ENCODE measurements at places on chromosomes 12 and 14. TPM values are rescaled to one million over a fixed set of nuclear protein-coding genes. Genes with fewer than 3 reads are reported as not detected.

GRCh38 chr14:99654235-99654985 lies 9.5 kb downstream of the HHIPL1 start:
- H3K4me1 ChIP-seq: no peaks in the 10 kb centered on the region
- H3K27ac ChIP-seq: no peak overlapping the region
- DNase-seq: peak; percentile 79

DNA sequence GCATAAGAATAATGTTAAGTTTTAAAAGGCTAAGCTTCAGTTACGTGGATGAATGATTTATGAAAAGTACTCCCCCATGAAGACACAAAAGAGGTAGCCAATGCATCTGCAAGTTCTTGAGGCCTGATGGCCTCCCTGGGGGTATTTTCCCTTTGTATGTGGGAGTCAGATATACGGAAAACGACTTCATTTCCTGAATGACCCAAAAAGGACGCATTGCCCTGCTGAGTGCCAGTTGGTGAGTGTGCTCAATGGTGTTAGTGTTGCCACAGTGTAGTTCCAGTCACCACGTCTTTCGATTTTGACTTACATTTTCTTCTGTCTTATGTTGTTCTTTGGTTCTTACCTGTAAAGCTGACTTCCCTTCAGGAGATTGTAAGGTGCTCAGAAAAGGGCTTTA lies 8.0 kb downstream of the ETV6 start:
- H3K27ac ChIP-seq: no peak overlapping the region
- peak; percentile 34 for DNase-seq
- no peak overlapping the region for H3K4me3 ChIP-seq
- H3K36me3 ChIP-seq: no peaks in the 10 kb centered on the region

- H3K27ac ChIP-seq: no peak overlapping the region
- H3K27me3 ChIP-seq: no peaks in the 10 kb centered on the region
- no peak overlapping the region for H3K4me3 ChIP-seq
Observed at GRCh38 chr12:102326982-102327381, 129.3 kb upstream of the PMCH start.

DNA sequence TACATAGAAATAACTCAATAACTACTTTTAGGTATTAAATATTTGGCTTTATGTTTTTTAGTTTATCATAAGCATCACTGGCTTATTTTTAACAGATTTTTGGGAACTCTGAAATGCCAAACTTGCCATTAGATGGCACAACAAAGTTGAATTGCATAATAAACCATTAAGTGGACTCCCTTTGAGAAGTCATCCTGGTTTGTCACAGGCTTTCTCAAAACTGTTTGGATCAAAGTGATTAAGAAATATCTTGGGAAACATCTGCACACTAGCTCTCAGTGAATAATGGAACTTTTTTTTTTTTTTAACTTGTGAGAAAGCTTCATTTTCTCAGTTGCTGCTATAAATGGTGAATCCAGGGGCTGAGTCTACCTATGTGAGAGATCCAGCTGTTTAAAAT lies 4.3 kb downstream of the SLC16A7 start:
- no peaks in the 10 kb centered on the region for H3K36me3 ChIP-seq
- H3K27ac ChIP-seq: no peak overlapping the region
- H3K4me1 ChIP-seq: peaks cover 7% of the 10 kb centered on the region

DNA sequence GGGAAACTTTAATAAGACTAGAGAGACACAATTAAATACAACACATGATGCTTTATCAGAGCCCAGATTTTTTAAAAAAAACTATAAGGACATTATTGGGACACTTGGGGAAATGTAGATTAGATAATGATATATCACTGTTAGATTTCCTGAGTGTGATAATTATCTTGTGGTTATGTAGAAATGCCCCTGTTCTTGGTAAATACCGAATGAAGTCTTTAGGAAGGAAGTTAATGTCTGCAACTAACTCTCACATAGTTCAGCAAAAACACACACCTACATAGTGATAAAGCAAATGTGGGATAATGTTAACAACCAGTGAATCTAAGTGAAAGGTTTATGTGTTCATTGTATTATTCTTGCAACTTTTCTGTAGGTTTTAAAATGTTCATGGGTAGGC lies 14.6 kb upstream of the CACNB3 start:
- no peak for DNase-seq
- H3K27me3 ChIP-seq: no peaks in the 10 kb centered on the region
- H3K4me1 ChIP-seq: no peaks in the 10 kb centered on the region

DNA sequence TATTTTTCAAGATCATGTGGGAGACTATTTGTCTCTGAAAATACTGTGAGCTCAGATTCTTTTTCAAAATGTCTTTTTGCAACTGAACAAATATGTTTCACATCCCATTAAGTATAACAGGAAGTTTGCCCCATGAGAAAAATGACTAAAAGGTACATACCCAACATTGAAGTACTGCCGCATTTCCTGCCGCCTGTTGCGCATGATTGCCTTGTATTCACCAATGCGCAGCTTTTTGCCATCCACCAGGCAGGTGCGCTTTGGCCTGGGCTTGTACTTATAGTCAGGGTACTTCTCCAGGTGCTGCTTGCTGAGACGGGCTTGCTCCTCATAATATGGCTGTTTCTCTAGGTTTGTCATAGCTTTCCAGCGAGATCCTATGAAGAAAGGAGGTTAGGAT lies 413.2 kb downstream of the SOX5 start:
- H3K4me1 ChIP-seq: no peaks in the 10 kb centered on the region
- no peak overlapping the region for H3K27ac ChIP-seq
- no peak overlapping the region for H3K4me3 ChIP-seq
- H3K36me3 ChIP-seq: peaks cover 2% of the 10 kb centered on the region
- H3K27me3 ChIP-seq: no peaks in the 10 kb centered on the region

GRCh38 chr14:52911904-52912303 lies 38.9 kb downstream of the FERMT2 start:
- H3K27me3 ChIP-seq: no peaks in the 10 kb centered on the region
- H3K4me3 ChIP-seq: no peak overlapping the region
- H3K27ac ChIP-seq: no peak overlapping the region
- H3K36me3 ChIP-seq: peaks cover 4% of the 10 kb centered on the region
- DNase-seq: no peak

DNA sequence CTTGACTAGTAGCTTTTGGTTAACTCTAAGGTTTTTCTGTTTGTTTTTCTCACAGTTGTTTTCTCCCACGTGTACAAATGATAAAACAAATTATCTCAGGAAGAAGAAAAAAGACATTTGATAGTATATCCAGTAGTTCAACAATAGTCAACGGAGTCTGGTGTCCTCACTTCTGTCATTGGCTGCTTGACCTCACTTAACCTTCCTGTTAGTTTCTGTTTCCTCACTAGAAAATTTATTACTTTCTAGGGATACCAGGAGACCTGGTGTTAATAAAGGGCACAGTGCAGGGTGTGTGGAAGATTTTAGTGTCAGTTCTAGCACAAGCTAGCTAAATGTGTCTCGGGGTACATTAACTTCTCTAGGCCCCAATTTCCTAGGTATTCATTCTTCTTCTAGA lies 116.0 kb downstream of the PRKCH start:
- no peak for DNase-seq
- no peak overlapping the region for H3K4me3 ChIP-seq
- no peaks in the 10 kb centered on the region for H3K4me1 ChIP-seq
- no peaks in the 10 kb centered on the region for H3K36me3 ChIP-seq
- no peak overlapping the region for H3K27ac ChIP-seq

GRCh38 chr12:56927281-56927680 lies 6.9 kb downstream of the SDR9C7 start:
- DNase-seq: no peak
- no peak overlapping the region for H3K4me3 ChIP-seq
- H3K4me1 ChIP-seq: no peaks in the 10 kb centered on the region
- no peak overlapping the region for H3K27ac ChIP-seq
- H3K36me3 ChIP-seq: no peaks in the 10 kb centered on the region
- peaks cover 4% of the 10 kb centered on the region for H3K27me3 ChIP-seq

GRCh38 chr12:19453961-19454360 lies 14.7 kb downstream of the AEBP2 start:
- no peak overlapping the region for H3K4me3 ChIP-seq
- no peaks in the 10 kb centered on the region for H3K27me3 ChIP-seq
- peaks cover 3% of the 10 kb centered on the region for H3K4me1 ChIP-seq
- DNase-seq: no peak
- peaks cover 4% of the 10 kb centered on the region for H3K36me3 ChIP-seq

GRCh38 chr12:57733928-57734327 lies 4.6 kb downstream of the AGAP2 start:
- peaks cover 3% of the 10 kb centered on the region for H3K4me1 ChIP-seq
- H3K27ac ChIP-seq: no peak overlapping the region
- no peak for DNase-seq
- H3K4me3 ChIP-seq: no peak overlapping the region
- H3K36me3 ChIP-seq: no peaks in the 10 kb centered on the region
- H3K27me3 ChIP-seq: peaks cover 54% of the 10 kb centered on the region

- no peaks in the 10 kb centered on the region for H3K4me1 ChIP-seq
- no peaks in the 10 kb centered on the region for H3K27me3 ChIP-seq
- peaks cover 5% of the 10 kb centered on the region for H3K36me3 ChIP-seq
- no peak overlapping the region for H3K27ac ChIP-seq
- peak; percentile 40 for DNase-seq
Observed at GRCh38 chr12:123478762-123479161, 20.8 kb downstream of the SNRNP35 start.

- H3K27ac ChIP-seq: no peak overlapping the region
- H3K4me1 ChIP-seq: no peaks in the 10 kb centered on the region
- DNase-seq: no peak
- no peaks in the 10 kb centered on the region for H3K27me3 ChIP-seq
- no peak overlapping the region for H3K4me3 ChIP-seq
Observed at GRCh38 chr12:94416613-94417012, 43.1 kb downstream of the CEP83 start.

DNA sequence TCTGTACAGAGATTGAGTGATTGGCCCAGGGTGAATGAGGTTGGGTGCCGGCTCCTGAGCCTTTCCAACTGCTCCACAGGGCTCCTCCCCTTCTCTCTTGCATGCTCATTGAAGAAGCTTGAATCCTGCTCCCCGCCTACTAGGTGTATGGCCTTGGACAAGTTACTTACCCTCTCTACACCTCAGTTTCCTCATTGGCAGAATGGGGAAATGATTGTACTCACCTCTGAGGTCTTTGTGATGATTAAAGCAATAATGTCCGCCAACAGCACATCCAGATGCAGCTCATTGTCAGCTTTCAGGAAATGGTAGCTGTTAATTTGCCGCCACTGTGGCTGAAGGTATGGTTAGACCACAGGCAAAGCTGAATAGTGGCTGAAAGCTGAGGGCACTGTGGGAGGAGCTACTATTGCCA lies 174.1 kb downstream of the CRADD start:
- no peak overlapping the region for H3K27ac ChIP-seq
- no peaks in the 10 kb centered on the region for H3K27me3 ChIP-seq
- no peak for DNase-seq
- H3K4me1 ChIP-seq: no peaks in the 10 kb centered on the region
- no peaks in the 10 kb centered on the region for H3K36me3 ChIP-seq

DNA sequence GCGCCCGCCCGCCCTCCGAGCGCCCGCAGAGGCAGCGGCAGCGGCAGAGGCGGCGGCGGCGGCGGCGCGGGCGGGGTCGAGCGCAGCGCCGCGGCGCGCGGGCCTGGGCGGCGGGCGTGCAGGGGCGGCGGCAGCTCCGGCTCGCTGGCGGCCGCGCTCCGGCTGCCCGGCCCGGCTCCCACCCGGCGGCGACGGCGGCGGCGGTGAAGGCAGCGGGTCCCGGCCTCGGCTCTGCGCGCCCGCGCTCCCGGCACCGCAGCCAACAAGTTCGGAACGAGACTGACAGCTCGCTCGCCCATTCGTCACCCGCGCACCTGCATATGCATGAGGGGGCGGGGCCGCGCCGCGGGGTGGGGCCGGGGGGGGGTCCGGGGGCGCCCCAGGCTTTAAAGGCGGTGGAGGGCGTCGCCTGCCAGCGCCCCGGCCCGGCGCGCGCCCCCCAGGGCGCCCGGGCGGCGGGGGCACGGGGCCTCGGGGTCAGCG lies at the start of gene JAG2:
Gene JAG2, minus strand, starts transcription at position 281 of the 483 bp plus-strand sequence. CDS start 356 bp downstream, outside the sequence.
- H3K36me3 ChIP-seq: no peaks in the 10 kb centered on the region
- DNase-seq: peak; percentile 32
- H3K27me3 ChIP-seq: peaks cover 20% of the 10 kb centered on the region
- no peak within 1 kb of the TSS for H3K27ac ChIP-seq

GRCh38 chr14:80344208-80344607 lies 132.9 kb upstream of the DIO2 start:
- no peaks in the 10 kb centered on the region for H3K27me3 ChIP-seq
- no peaks in the 10 kb centered on the region for H3K4me1 ChIP-seq
- H3K4me3 ChIP-seq: no peak overlapping the region
- no peaks in the 10 kb centered on the region for H3K36me3 ChIP-seq
- DNase-seq: no peak

GRCh38 chr14:68767248-68767645 lies 25.6 kb downstream of the ZFP36L1 start:
- H3K4me3 ChIP-seq: no peak overlapping the region
- no peak for DNase-seq
- peaks cover 5% of the 10 kb centered on the region for H3K4me1 ChIP-seq
- H3K36me3 ChIP-seq: no peaks in the 10 kb centered on the region
- no peaks in the 10 kb centered on the region for H3K27me3 ChIP-seq

- no peaks in the 10 kb centered on the region for H3K27me3 ChIP-seq
- H3K27ac ChIP-seq: peak overlapping the region; percentile 41
- H3K4me3 ChIP-seq: no peak overlapping the region
- peaks cover 23% of the 10 kb centered on the region for H3K4me1 ChIP-seq
- peak; percentile 80 for DNase-seq
- H3K36me3 ChIP-seq: peaks cover 17% of the 10 kb centered on the region
Observed at GRCh38 chr14:52877628-52878027, 73.2 kb downstream of the FERMT2 start.

GRCh38 chr12:118061011-118061872 lies at the start of gene WSB2:
Gene WSB2 (minus strand): TSS chr12:118061179. CDS start chr12:118061048, 131 bp downstream.
- no peaks in the 10 kb centered on the region for H3K27me3 ChIP-seq
- peaks cover 3% of the 10 kb centered on the region for H3K4me1 ChIP-seq
- H3K27ac ChIP-seq: peak within 1 kb of the TSS; percentile 96
- H3K4me3 ChIP-seq: peak within 1 kb of the TSS; percentile 89

DNA sequence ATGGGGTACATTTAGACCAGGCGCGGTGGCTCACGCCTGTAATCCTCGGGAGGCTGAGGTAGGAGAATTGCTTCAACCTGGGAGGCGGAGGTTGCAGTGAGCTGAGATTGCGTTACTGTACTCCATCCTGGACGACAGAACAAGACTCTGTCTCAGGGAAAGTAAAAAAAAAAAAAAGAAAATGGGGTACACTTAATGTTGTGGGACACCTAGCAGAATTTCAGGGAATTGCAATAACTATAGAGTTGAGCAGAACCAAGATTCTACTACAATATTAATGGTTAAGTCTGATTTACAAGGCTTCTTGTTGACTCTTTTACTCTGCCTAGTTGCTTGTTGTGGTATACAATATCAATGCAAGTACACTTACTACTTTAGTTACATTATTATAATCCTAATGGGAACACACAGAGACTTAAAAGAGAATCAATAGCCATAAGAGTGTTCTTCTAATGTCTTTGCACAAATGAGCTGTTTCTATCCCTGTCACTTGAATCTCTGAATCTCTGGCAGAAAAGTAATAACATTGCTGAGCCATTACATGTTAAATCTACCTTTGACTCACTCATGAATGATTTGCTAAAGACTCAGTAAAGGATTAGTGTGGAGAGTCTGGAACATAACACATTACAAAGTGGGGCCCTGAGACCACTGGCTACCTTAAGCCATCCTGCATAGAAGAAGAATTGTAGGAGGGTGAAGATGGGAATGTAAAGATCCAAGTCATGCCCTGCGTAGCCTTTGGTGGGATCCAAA lies 22.7 kb downstream of the BEST3 start:
- no peak overlapping the region for H3K27ac ChIP-seq
- H3K4me3 ChIP-seq: no peak overlapping the region
- no peak for DNase-seq
- no peaks in the 10 kb centered on the region for H3K4me1 ChIP-seq
- no peaks in the 10 kb centered on the region for H3K36me3 ChIP-seq

Gene DLK1
- total RNA-seq: not detected

Gene KRT82
- not detected for total RNA-seq

Gene ACSS3
- total RNA-seq: 32.9 TPM

Gene OR2AP1
- total RNA-seq: not detected

Gene OVCH1
- total RNA-seq: 0.51 TPM

Gene EPYC
- total RNA-seq: not detected

Gene CRIP2
- total RNA-seq: 68.5 TPM
